GM12878 (cell line): ENCODE measurements at places on chromosomes 7 and 10. TPM values are rescaled to one million over a fixed set of nuclear protein-coding genes. Genes with fewer than 3 reads are reported as not detected.

SLC13A1 gene
- total RNA-seq, result 0.10 TPM in 1 of 2 replicates, not detected in the other

- no peak for DNase-seq
Observed at GRCh38 chr10:44552726-44553125, 167.8 kb upstream of the CXCL12 start.

DNA sequence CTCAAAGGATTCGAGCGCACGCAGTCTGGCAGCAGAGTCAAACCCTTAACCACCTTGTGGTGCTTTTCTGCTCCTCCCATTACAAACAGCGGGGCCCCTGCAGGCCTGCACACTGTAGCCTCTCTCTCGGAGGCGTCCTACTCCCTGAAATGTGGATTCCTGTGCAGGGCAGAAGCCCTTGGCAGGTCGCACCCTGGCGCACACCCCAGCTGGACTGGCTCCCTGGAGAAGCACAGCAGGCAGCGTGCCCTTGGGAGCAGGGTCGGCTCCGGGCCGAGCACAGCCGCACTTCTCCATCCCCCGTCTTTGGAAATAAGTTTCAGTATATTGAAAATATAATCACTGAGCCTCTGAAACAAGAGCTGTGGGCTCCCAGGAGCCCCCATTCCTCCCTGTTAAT lies 144.1 kb downstream of the C10orf105 start:
- DNase-seq, result no peak

DNA sequence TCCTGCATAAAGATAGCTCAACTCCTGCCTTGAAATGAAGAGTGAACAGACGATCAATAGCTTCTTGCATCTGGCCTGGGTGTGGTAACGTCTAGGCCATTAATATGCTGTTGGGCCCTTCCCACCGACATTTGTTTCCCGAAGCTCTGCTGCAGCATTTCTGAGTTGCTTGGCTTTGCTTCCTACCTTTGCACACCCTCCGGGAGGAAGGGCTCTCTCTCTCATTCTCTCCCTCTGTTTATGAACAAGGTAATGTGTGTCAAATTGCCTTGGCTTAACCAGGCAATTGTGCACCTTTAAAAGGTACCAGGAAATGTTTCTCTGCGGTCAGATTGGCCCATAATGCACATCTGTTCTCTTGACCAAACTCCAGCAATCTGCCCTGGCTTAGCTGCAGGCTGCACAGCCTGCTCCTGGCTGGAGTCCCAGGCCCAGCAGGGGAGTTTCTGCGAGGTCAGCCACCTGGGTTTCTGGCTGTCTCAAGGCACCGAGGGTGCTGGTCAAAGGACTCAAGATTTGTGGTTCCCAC lies 223.7 kb downstream of the SNX10 start:
- DNase-seq, result no peak

- DNase-seq, result no peak
Observed at GRCh38 chr7:80775897-80776296, 137.5 kb downstream of the CD36 start.

- DNase-seq, result no peak
Observed at GRCh38 chr10:116838143-116838725, 11.1 kb upstream of the ENO4 start.

- DNase-seq, result no peak
Observed at GRCh38 chr7:39644170-39644569, 20.8 kb downstream of the RALA start.
